ENCODE measurements at places on chromosomes 3 and 15.

DNA sequence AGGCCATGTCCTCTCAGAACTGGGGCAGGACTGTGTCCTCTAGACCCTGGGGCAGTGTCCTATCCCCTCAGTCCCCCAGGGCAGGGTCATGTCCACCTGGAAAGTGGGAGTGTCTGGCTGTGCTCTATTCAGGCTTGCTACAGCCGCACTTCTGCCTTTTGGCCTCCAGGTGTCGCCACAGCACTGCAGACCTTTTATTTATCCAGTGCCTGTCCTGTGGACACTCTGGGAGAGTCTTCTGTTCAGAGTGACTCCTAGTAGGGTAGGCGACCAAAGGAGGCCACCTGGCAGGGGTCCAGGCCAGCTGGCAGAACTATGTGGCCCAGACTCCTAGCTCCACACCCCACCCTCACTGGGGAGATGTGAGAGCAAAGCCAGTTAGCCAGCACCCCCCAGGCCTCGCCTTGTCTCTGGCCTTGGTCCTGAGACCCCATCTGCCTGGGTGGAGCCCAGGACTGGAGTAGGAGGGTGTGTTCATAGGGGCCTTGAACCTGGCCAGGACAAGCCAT lies 3.9 kb downstream of the TMIE start:
- H3K4me1 ChIP-seq: peaks cover 12% of the 10 kb centered on the region
- no peak overlapping the region for H3K4me3 ChIP-seq
- H3K27me3 ChIP-seq: peaks cover 35% of the 10 kb centered on the region

DNA sequence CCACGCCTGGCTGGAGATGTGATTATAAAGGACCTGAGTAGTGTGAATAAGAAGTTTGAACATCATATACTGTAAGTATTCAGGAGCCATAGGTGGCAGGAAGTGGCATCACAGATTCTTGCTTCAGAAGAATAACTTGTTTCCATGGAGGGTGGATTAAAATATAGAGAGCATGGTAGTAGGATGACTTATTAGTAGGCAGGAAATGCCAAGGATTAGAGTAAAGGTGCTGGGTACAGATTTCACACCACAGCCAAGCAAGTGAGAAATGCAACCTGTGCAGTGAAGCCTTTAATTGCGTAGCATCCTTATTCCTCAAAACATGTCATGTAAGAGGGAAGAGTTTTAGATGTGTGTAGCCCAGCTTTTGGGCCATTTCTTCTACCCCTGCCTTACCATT lies 30.8 kb downstream of the IFT122 start:
- H3K4me1 ChIP-seq: peaks cover 5% of the 10 kb centered on the region
- peaks cover 7% of the 10 kb centered on the region for H3K36me3 ChIP-seq
- H3K4me3 ChIP-seq: no peak overlapping the region
- no peaks in the 10 kb centered on the region for H3K27me3 ChIP-seq

DNA sequence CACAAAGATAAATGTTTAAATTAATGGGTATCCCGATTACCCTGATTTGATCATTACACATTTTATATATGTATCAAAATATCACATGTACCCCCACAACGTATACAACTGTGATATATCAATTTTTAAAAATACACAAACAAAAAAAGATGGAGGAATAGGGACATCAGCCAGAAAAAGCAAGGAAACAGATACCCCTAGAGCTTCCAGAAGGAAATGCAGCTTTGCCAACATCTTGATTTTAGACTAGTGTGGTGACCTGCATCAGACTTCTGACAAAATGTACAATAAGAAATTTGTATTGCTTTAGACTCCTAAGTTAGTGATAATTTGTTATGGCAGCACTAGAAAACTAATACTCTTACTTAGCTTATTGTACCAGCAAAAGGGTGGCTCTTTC lies 483.8 kb downstream of the TUSC7 start:
- H3K4me3 ChIP-seq: no peak overlapping the region
- no peaks in the 10 kb centered on the region for H3K36me3 ChIP-seq
- DNase-seq: no peak
- H3K27me3 ChIP-seq: no peaks in the 10 kb centered on the region
- no peak overlapping the region for H3K27ac ChIP-seq

GRCh38 chr3:126060613-126061145 lies 23.2 kb downstream of the SLC41A3 start:
- no peak for DNase-seq
- no peaks in the 10 kb centered on the region for H3K36me3 ChIP-seq
- H3K27me3 ChIP-seq: no peaks in the 10 kb centered on the region
- no peak overlapping the region for H3K27ac ChIP-seq
- H3K4me3 ChIP-seq: no peak overlapping the region

GRCh38 chr15:60214201-60214600 lies 183.6 kb downstream of the ANXA2 start:
- H3K27ac ChIP-seq: no peak overlapping the region
- H3K4me3 ChIP-seq: peak overlapping the region; percentile 8
- no peaks in the 10 kb centered on the region for H3K4me1 ChIP-seq
- no peak for DNase-seq

DNA sequence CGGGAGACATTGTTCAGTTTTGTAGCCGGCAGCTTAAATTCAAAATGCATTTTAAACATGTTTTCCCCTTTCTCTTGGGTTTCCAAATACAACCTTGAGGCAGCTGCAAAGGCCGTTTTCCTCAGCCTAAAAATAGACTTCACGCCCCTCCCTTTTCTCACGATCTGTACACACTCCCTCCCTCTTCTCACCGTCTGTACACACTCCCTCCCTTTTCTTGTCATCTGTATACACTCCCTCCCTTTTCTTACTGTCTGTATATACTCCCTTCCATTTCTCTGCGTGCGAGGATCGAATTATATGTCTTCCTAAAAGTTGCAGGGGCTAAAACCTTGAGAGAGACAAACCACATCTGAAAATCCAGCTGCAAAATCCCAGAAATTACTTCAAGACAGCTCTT lies 8.9 kb downstream of the MUC4 start:
- H3K4me3 ChIP-seq: no peak overlapping the region
- DNase-seq: no peak
- no peak overlapping the region for H3K27ac ChIP-seq
- no peaks in the 10 kb centered on the region for H3K27me3 ChIP-seq

Measured in neuronal stem cell (in vitro differentiated cells).